ENCODE measurements at places on chromosomes 16 and 17. TPM values are rescaled to one million over a fixed set of nuclear protein-coding genes. Genes with fewer than 3 reads are reported as not detected.

Gene COX4I1
- 370 TPM for polyA plus RNA-seq

Gene MPHOSPH6
- 43.1 TPM for polyA plus RNA-seq

Gene CACNG1
- not detected for polyA plus RNA-seq

Gene EPN3
- 13.5 TPM for polyA plus RNA-seq

Gene MT4
- polyA plus RNA-seq: not detected

Gene TTYH2
- polyA plus RNA-seq: 19.0 TPM

Gene IGFALS
- 3.4 TPM for polyA plus RNA-seq

Gene PRSS22
- polyA plus RNA-seq: 9.1 TPM

Gene C16orf74
- 3.5 TPM for polyA plus RNA-seq

Gene SLC22A31
- polyA plus RNA-seq: 1.2 TPM
